ENCODE measurements at places on chromosomes 5 and 9.

GRCh38 chr5:852431-853401 lies 1.9 kb upstream of the ZDHHC11 start:
- DNase-seq: no peak

- DNase-seq: no peak
Observed at GRCh38 chr9:84659313-84659712, 10.2 kb upstream of the NTRK2 start.

DNA sequence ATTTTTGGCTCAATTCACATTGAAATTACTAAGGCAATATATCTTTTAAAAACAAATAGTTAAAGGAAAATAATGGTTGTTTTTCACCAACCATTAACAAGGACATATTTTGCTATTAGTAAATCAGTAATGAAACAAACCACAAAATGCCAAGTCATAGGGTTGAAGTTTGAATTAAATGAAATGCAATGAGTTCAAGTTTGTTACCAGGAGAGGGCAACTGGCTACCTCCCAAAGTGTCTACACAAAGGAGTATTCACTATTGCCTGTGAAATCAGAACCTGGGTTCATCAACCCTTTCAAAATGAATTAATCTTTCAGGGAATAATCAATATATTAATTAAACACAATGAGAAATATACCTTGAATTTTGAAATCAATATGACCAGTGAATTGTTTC lies 138.4 kb upstream of the DMRTA1 start:
- no peak for DNase-seq

DNA sequence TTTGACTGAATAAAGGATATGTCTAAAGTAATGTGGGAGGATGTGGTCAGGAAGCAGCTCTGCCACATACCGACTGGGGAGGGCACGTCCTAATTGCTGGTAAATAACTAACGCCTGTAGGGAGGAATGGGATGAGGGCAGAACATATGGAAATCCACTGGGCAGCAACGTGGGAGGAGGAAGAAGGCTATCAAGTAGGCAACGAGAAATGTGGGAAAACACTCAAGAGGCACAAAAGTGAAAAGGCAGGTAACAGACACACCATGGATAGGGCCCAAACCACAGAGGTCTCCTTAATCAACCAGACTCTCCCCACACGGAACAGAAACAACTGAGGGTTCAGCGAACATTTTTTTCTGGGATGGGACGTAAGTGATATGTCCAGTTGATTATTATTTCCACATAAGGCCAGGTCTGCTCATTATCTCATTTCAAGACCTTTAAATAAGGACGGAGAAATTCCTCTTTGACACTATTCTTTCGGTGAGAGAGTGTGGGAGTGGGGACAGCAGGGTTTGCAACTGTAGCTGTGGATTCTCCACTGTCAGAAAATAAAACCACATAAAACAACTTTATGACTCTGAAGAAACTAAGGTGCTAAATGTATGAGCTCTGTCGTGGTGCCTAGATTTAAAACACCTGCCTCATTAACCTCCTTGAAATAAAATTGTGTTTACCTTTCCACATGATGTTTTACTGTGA lies 17.0 kb downstream of the IARS1 start:
- DNase-seq: peak; percentile 50

- DNase-seq: no peak
Observed at GRCh38 chr5:170573660-170574059, 69.8 kb downstream of the KCNIP1 start.

DNA sequence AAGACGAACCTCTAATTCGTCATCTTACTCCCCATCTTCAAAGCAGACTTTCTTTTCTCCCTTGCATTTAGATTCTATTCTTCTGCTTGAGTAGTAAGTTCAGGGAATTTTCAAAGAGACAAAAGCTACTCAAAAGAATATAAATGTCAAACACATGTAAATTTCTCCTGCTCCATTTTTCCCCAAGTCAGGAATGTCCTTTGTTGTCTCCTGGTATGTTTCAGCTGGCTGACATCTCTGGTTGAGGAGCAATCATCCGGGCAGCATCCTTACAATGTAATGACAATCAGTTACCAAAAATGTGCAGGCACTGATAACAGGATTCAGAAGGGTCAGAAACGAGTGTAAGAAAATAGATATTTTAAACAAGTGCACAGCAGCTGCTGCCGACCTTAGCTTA lies 47.6 kb upstream of the PPP1R2B start:
- DNase-seq: no peak

All from right kidney (tissue), 9 donors.